Uterus (tissue), 4 donors: ENCODE measurements at places on chromosomes 12 and 14. TPM values are rescaled to one million over a fixed set of nuclear protein-coding genes. Genes with fewer than 3 reads are reported as not detected.

AVPR1A gene
- total RNA-seq, result 8.7 TPM

ANG gene
- 4.2 TPM for total RNA-seq

SYNDIG1L gene
- total RNA-seq, result 0.14 TPM

DNA sequence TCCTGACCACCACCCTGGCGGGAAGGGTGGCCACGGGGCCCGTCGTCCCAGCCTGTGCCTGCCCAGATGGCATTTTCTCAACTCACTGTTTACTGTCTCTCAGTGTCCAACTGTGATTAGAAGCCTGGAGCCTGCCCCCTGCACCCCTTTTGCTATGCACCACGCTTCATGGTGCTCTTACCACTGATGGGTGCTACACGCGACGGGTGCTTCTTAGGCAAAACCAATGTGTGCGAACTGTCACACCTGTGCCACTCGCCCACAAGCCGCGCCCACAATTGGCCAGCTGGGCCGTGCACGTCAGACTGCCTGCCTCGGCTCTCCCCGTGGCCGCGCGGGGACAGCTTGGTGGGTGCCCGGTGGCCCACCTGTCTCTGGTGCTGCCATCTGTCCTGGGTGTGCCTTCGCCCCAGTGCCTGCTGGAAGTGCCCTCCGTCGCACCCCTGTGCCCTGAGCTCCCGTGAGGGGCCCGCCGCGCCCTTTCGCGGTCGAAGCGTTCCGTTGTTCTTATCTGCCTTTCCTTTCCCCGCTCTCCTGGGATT, 15.1 kb upstream of the AMN start:
- H3K4me3 ChIP-seq, result no peak overlapping the region
- H3K27me3 ChIP-seq, result no peaks in the 10 kb centered on the region
- DNase-seq, result no peak

DNA sequence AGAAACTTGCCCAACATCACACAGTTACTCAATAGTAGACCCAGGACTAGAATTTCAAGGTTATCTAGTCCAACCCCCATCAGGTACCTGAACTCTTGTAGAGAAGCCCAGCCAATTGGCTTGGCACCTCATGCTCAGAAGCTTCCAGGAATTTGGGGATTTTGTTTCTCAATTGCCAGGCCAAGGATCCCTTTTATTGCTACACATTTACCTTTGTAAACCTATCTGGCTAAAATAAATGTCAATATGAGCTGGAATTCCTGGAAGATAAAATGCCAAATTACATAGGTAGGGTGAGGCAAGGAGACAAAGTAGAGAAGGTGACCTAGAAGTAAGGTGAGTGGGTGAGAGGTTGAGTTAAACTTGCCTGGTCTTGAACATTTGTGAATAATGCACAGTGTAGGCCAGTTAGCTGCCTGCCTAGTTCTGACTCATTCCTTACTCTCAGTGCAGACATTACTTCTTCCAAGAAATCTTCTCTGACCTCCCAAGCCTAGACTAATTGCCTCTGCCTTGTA, 36.3 kb downstream of the SDR9C7 start:
- no peaks in the 10 kb centered on the region for H3K36me3 ChIP-seq
- DNase-seq, result no peak
- H3K27me3 ChIP-seq, result no peaks in the 10 kb centered on the region
- H3K4me1 ChIP-seq, result no peaks in the 10 kb centered on the region
- no peak overlapping the region for H3K4me3 ChIP-seq

DNA sequence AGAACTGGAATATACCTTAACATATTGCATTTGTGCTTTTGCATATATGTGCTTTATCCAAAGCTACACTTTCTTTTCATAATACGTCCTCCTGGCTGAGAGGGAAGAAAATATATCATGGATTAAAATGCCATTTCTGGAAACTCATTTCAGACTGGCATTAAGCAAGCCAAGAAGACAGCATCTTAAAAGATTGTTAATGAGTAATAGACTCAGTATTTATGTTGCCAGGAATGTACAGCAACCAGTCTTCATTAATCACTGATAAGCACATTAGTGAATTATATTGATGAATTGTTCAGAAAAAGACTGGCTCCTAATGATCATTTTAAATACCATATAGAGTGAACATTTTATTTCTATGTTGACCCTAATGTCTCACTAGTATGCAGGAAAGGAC, 134.9 kb upstream of the IFNG-AS1 start:
- no peak for DNase-seq
- H3K27ac ChIP-seq, result no peak overlapping the region
- H3K4me1 ChIP-seq, result no peaks in the 10 kb centered on the region
- no peaks in the 10 kb centered on the region for H3K27me3 ChIP-seq

DNA sequence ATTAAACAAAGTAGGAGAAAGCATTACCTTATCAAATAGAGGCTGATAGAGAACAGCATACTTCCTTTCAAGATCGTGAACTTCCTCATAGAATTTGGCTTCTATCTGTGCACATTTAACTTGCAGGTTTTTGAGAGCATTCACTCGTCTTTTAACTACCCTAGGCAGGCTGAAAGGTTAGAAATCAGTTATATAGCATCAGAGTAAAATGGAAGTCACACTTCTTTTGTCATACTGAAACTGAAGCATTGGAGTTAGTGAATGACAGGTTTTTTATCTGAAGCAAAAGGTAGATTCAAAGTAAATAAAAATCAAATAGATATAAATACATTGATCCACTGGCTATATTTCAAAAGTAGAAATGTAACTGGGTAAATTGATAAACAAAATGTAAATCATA, 24.4 kb downstream of the NAP1L1 start:
- no peak overlapping the region for H3K27ac ChIP-seq
- DNase-seq, result no peak
- no peaks in the 10 kb centered on the region for H3K36me3 ChIP-seq
- H3K4me1 ChIP-seq, result no peaks in the 10 kb centered on the region
- no peaks in the 10 kb centered on the region for H3K27me3 ChIP-seq

- no peak overlapping the region for H3K27ac ChIP-seq
- DNase-seq, result no peak
- no peaks in the 10 kb centered on the region for H3K4me1 ChIP-seq
- H3K4me3 ChIP-seq, result no peak overlapping the region
Observed at GRCh38 chr12:98399532-98399931, 115.9 kb upstream of the TMPO start.

- no peak for DNase-seq
- no peaks in the 10 kb centered on the region for H3K27me3 ChIP-seq
- H3K4me1 ChIP-seq, result no peaks in the 10 kb centered on the region
Observed at GRCh38 chr14:100761481-100761880, 34.8 kb downstream of the DLK1 start.

DNA sequence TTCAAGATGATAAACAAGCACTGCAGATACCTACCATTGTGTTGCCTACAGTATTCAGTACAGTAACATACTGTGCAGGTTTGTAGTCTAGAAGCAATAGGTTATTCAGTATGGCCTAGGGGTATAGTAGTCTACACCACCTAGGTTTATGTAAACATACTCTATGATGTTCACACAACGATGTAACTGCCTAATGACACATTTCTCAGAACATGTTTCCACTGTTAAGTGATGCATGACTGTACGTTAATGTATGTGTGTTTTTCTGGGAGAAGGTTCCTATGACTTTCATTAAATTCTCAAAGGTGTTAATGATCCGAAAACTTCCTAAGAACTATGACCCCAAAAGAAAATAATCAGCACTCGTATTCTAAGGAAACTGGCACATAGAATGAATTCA, 20.9 kb upstream of the CALM1 start:
- DNase-seq, result no peak
- H3K27ac ChIP-seq, result no peak overlapping the region
- no peaks in the 10 kb centered on the region for H3K36me3 ChIP-seq
- no peaks in the 10 kb centered on the region for H3K27me3 ChIP-seq

DNA sequence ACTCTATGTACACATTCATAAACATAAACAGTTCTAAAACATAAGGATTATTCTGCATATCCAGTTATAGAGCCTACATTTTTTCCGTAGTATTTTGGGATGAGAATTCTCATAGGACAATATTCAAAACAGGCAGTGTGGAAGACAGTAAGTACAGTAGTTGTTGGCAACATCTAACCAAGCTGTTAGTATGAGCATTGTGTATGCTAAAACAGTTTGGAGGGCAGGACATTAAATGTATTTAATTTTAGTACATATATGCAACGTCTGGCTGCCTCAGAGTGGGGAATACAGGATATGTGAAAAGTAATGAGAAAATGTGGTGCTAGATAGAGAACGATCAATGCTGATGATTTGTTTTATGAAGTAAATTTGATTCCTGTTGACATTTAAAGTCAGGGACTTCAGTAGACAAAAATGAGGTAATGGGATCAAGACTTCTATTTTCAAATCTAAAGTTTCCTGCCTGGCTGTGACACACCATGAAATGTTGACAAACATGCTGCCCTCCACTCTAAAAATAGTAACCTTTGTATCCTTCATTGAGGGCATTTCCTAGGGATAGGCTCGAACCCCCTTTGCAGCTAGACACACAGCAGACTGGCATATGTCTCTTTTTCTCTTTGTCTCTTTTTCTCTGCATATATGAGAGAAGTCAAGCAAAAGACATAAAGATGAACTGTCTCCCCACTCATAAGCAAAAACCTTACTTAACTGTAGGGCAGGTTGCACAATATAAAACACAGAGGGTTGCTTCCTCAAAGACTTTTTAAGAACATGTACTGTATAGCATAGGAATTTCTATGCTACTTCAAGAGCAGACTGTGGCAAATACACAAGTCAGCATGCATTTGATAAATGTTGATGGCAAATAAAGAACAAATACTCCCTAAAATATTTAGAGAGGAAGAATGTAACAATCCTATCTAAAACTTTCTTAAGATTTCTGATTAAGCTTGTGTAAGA, 75.5 kb upstream of the GTF2A1 start:
- no peaks in the 10 kb centered on the region for H3K36me3 ChIP-seq
- no peaks in the 10 kb centered on the region for H3K27me3 ChIP-seq
- H3K27ac ChIP-seq, result no peak overlapping the region
- no peak for DNase-seq

GRCh38 chr12:126761420-126761819, 1505.5 kb upstream of the TMEM132C start:
- no peaks in the 10 kb centered on the region for H3K36me3 ChIP-seq
- no peaks in the 10 kb centered on the region for H3K4me1 ChIP-seq
- DNase-seq, result no peak
- H3K4me3 ChIP-seq, result no peak overlapping the region
- H3K27me3 ChIP-seq, result no peaks in the 10 kb centered on the region
- no peak overlapping the region for H3K27ac ChIP-seq

- H3K36me3 ChIP-seq, result no peaks in the 10 kb centered on the region
- DNase-seq, result peak; percentile 89
- H3K4me1 ChIP-seq, result peaks cover 10% of the 10 kb centered on the region
- H3K27me3 ChIP-seq, result no peaks in the 10 kb centered on the region
- H3K27ac ChIP-seq, result peak overlapping the region; percentile 82
- no peak overlapping the region for H3K4me3 ChIP-seq
Observed at GRCh38 chr12:89162589-89163261, 189.6 kb downstream of the DUSP6 start.

GRCh38 chr14:24247422-24247821, 5.0 kb upstream of the TINF2 start:
- H3K36me3 ChIP-seq, result no peaks in the 10 kb centered on the region
- H3K27ac ChIP-seq, result no peak overlapping the region
- H3K4me3 ChIP-seq, result no peak overlapping the region
- DNase-seq, result no peak
- no peaks in the 10 kb centered on the region for H3K27me3 ChIP-seq
- H3K4me1 ChIP-seq, result no peaks in the 10 kb centered on the region

DNA sequence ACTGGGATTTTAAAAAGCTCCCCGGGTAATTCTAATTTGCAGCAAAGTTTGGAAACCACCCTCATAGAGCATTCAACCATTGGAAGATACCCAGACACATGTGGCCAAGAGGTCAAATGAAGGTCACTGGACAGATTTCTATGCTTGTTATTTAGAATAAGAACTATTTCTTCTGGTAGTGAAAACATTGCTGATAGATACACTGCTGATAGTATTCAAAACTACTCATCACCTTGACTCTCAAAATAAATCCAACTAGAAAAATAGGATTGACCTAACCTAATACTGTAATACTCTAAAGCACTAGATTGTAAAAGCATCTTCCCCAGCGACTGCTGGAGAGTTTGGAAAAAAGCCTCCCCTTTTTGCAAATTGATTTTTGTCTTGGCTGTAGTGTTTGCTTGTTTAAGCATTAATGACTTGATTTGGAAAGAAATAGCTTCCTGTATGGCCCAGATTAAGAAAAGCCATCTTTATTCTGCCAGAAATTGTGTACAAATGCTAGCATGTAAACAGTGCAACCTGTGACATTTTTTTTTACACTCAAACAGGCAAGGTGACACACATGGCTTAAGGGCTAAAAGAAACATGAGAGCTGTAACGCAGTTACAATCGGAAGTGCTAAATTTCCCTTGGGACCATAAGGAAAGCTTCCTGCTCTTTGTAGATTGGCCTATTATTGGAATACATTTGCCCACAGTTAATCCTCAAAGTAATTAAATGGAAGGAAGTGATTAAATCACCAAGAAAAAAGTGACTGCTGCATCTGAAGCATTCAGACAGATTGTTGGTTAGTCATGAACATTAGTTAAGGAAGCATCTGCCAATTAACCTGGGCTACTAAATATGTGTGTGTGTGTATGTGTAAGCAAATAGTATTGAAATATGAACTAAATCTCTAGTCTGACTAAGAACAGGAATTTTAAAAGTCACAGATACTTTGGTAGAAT, 356.5 kb upstream of the ATP2B1 start:
- no peaks in the 10 kb centered on the region for H3K4me1 ChIP-seq
- no peaks in the 10 kb centered on the region for H3K27me3 ChIP-seq
- H3K36me3 ChIP-seq, result no peaks in the 10 kb centered on the region
- no peak for DNase-seq
- no peak overlapping the region for H3K27ac ChIP-seq
- H3K4me3 ChIP-seq, result no peak overlapping the region

DNA sequence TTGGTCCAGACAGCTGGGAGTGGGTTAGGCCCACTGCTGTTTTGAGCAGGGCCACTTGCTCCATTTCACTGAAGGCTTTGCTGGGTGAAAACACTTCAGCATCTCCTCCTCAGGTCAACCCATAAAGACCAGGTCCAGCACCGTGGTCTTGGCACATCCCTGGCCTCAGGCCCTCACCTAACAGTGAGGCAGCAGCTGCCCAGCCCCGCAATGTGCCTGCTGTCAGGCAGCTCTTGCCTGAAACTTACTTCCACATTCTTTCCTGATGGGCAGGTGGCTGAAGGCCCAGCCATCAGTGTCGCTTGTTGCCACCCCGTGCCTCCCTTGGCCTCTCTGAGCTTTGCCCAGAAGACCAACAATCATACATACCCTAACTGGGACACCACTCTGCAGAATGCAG, 54.4 kb downstream of the ANAPC7 start:
- H3K4me3 ChIP-seq, result no peak overlapping the region
- no peaks in the 10 kb centered on the region for H3K27me3 ChIP-seq
- H3K4me1 ChIP-seq, result no peaks in the 10 kb centered on the region
- no peaks in the 10 kb centered on the region for H3K36me3 ChIP-seq

DNA sequence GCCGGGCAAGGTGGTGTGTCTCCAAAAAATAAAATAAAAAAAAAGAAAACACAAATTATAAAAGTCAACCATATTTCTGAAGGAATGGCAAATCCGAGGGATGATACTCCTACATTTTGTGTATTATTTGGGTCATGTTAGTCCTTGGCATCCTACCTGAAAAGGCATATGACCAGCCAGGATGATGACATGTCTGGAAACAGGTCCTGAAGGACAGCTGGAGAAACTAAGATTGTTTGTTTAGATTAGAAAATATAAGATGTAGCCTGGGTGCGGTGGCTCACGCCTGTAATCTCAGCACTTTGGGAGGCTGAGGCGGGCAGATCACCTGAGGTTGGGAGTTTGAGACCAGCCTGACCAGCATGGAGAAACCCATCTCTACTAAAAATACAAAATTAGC, 47.6 kb upstream of the FOXJ2 start:
- no peaks in the 10 kb centered on the region for H3K27me3 ChIP-seq
- H3K36me3 ChIP-seq, result no peaks in the 10 kb centered on the region
- H3K4me3 ChIP-seq, result no peak overlapping the region
- no peak overlapping the region for H3K27ac ChIP-seq
- H3K4me1 ChIP-seq, result no peaks in the 10 kb centered on the region
- DNase-seq, result no peak
